ENCODE measurements at places on chromosomes 16 and 17. TPM values are rescaled to one million over a fixed set of nuclear protein-coding genes. Genes with fewer than 3 reads are reported as not detected.

DNA sequence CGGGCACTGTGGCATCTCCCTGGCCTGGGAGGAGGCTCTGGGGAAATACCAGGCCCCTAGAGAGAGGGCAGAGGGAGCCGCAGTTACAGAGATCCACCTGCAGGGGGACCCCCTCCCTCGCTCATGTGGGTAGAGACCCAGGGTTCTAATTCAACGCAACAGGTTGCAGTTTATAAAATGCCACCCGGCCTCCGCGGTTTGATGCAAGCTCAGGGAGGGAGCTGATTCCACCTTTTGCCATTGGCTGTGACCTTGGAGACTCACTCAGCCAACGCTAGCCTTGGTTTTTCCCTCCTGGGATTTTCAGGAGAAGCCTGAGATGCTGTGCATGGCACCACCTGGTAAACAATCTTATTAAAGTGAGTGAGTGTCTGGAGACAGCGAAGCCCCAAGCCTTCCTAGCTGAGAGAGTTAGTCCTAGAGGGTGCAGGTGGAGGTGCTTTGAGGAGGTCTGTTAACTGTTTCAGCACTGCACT is 12.1 kb downstream of the TTLL6 start:
- no peak for DNase-seq

DNA sequence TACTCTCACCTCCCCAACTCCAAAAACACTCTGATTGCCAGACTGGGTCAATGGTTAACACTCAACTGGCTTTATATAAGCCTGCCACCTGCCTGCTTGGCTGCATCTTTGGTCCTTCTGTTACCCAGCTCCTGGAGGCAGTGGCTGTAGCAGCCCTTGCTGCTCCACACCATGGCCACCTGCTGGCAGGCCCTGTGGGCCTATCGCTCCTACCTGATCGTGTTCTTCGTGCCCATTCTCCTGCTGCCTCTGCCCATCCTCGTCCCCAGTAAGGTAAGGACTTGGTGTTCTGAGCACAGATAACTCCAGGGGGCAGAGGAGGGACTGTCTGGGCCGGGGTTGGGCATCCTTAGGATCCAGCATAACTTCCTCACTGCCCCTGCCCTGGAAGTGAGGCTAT is at the start of gene SLC13A2:
Gene SLC13A2, plus strand, starts transcription at position 103 of the 400 bp plus-strand sequence. Its CDS starts 69 bp downstream, at position 172.
- no peak for DNase-seq

- DNase-seq: no peak
Observed at GRCh38 chr16:72036098-72036497, 18.2 kb upstream of the HP start.

DNA sequence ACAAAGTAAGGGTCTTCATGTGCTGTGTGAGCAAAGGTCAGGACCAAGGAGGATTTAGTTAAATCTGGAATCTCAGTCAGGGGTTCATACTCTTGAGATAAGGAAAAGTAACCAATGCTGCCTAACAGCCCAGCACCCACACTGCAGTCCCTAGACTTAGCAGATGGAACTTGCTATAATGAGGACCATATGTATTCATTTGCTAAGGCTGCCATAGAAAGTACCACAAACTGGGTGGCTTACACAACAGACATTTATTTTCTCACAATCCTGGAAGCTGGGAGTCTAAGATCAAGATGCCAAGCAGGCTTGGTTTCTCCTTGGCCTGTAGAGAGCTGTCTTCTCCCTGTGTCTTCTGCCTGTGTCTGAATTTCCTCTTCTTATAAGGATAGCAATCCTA is 20.8 kb downstream of the ZP2 start:
- no peak for DNase-seq

DNA sequence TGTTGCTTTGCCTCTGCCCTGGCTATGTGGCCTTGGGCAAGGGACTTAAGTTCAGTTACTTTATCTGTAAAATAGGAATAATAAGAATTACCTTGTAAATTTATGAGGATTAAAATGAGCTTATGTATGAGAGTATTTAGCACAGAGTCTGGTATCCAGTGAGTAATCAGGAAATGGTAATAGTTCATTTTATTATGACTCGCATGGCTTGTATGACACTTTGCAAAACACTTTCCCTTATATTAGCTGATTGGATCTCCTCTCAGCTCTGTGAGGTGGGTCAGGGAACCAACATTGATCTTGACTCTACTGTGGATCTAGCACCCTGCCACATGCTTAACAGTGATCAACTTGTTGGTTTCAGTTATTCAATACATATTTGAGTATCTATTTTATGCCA is 8.3 kb upstream of the CDH3 start:
- DNase-seq: no peak

GRCh38 chr17:80588702-80589383 is 44.2 kb downstream of the RPTOR start:
- DNase-seq: no peak

LGALS9 gene
- 77.4 TPM for total RNA-seq

DNA sequence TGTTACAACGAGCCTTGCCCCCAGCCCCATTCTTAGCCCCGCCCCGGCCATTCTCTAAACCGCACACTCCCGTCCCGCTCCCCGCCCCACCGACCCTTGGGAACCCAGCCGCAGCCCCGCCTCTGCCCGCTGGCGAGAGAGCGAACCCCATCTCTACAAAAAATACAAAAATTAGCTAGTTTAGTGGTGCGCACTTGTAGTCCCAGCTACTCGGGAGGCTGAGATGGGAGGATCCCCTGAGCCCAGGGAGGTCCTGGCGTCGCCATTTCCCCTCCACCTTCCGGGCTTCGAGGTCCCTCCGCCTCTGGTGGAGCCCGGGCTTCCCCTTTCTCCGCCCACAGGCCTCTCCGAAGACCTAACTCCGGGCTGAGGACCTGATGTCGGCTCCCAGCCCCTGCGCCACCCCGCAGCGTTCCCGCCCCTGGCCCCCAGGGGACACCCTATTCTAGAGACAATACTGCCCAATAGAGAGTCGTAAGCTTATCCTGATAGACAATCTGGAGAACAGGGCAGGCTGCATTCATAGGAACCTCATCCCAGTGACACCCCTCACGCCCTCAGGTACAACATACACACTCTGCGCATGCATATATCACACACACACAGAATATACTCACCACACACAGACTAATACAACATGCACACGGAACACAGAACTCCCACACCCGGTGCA is 480 bp upstream of the PROCA1 start:
- no peak for DNase-seq

- no peak for DNase-seq
Observed at GRCh38 chr16:23122144-23122543, 27.1 kb downstream of the USP31 start.

DNA sequence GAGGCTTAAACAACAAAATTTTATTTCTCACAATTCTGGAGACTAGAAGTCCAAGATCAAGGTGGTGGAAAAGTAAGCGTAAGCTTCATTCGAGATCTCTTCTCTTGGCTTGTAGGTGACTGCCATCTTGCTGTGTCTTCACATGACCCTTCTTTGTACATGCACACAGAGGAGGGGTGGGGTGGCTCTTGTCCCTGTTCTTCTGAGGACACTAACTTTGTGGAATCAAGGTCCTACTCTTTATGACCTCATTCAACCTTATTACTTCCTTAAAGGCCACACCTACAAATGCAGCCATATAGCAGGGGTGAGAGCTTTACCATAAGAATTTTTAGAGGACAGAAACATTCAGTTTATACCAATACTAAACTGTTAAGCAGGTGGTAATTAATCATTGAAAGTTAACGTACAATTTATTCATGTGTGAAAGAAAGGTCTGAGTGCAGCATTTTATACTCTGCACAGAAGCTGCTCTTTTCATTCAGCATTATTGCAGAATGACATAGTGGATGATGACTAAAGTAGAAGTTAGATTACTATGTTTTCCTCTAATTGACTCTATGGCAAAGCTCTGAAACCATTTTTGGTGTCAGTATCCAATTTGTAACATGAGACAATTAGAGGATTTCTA is 139.9 kb upstream of the HLF start:
- DNase-seq: no peak

DNA sequence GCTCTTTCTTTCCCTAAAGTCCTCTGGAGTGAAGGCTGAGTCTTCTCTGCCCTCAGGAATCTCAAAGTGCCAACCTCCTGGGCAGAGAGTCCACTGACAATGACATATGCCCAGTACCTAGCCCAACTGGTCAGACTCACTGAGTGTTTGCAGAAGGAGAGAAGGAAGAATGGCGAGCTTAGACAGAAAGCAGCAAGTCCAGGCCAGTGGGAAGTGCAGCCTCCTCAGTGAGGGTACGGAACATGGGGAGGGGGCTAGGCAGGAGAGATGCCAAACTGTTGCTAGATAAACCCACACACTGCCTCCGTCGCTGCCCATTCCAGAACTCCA is 678 bp downstream of the EXOC7 start:
- no peak for DNase-seq

GRCh38 chr17:65022751-65023700 is 33.5 kb downstream of the GNA13 start:
- DNase-seq: no peak

RUNDC3A gene
- total RNA-seq: not detected

DNA sequence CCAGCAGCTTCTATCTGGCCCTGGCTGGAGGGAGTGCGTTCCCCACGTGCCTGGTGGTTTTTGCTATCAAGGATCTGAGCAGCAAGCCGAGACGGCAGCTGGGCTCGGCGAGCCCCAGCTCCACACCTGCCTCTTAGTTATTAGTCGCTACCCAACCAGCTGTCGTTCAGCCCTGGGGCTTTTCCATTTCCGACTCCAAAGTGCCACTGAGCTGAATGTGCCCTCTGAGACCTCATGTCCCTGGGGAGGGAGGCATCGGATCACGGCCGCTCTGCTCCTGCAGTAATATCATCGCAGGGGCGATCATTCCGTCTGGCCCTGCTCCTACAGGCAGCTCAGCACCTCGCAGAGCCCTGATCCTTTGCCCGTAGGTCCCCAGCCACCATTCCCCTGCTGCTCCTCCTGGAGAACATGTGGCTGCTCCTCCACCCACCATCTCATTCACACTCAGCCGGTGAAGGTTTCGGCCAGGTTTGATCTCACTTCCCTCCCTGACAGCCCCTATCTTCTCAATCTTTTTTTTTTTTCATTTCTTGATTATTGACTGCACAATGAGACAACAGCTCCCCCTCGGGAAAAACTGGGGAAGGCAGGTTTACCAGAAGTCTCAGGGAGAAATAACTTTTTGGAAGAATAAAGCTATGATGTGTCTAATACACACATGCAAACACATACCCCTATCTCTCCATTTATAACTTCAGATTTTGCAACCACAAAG is 86.7 kb downstream of the ZFHX3 start:
- DNase-seq: no peak
